Naive thymus-derived CD4-positive, alpha-beta T cell (primary cell): ENCODE measurements at places on chromosomes 2 and 18. TPM values are rescaled to one million over a fixed set of nuclear protein-coding genes. Genes with fewer than 3 reads are reported as not detected.

Gene UGT1A8
- total RNA-seq = not detected

Gene TPO
- not detected for total RNA-seq

Gene FIGN
- total RNA-seq = 0.05 TPM

Gene MGAT4A
- total RNA-seq = 240 TPM

Gene REG3G
- total RNA-seq = not detected

DNA sequence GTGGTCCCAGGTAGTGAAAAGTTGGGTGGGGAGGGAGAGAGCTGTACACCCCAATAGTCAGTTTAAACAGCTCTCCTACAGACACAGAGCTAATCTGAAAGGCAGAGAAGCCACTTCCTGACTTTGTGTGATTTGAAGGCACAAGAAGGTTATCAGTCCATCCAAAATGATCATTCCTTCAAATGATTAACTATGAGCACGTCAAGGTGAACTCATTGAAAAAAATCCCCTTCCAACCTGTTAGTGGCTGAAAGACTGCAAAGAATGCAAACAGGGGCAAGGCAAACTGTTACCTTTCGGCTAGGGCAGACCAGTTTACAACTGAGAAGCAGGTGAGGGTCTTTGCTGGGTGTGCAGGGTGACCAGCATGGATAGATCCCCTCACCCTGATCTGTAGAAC lies 22.8 kb upstream of the APCDD1 start:
- DNase-seq = no peak

DNA sequence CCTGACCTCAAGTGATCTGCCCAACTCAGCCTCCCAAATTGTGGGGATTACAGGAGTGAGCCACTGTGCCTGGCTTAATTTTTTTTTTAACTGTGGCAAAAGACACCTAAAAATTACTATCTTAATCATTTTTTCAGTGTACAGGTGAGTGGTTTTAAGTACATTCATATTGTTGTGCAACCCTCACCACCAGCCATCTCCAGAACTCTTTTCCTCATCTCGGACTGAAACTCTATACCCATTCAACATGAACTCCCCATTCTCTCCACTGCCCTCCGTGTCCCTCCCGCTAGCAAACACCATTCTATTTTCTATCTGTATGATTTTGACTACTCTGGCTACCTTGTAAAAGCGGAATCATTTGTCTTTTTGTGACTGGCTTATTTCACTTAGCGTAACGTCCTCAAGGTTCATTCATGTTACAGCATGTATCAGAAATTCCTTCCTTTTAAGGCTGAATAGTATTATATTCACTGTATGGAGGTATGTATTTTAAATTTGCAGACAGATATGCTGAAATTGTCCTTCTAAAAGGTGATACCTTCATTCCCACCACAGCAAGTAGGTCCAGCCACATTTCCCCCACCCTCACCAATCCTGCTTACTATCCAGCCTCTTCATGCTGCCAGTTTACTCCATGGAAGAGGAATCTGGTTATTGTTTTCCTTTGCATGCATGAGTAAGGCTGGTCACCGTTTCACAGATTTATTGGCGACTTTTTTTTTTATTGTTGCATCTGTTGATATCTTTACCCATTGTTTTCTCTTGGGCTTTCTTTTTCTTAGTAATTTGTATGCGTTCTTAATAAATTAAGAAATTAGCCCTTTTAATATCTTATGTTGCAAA lies 40.6 kb upstream of the ANXA4 start:
- no peak for DNase-seq

GRCh38 chr2:100548771-100549170 lies 14.0 kb upstream of the PDCL3 start:
- DNase-seq = no peak

- no peak for DNase-seq
These were observed 50.8 kb downstream of the DNMT3A start for GRCh38 chr2:25290811-25291495.

- no peak for DNase-seq
These were observed 676.3 kb downstream of the IRS1 start for GRCh38 chr2:226123300-226123699.

- DNase-seq = no peak
These were observed 90.5 kb downstream of the PMAIP1 start for GRCh38 chr18:59990121-59990823.

- DNase-seq = no peak
These were observed 81.1 kb upstream of the OTOF start for GRCh38 chr2:26559044-26559405.

DNA sequence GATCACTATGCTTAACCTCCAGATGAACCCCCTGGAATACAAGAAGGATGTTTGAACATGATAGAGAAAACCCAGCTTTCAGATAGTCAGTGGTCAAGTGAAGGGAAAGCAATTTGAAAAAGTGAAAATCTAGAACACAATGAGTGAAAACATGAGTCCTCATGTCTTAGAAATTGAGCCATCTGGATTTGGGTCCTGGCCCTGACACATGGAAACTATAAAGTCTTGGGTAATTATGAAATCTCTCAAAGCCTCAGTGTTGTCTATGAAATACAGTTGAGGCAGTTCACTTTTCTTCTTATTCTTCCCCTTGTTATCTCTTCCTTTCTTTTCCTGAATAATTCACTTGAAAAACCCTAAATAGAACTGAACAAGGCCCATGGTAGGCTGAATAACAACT lies 120.6 kb downstream of the EN1 start:
- DNase-seq = no peak

GRCh38 chr2:134079373-134079772 lies 174.5 kb upstream of the MGAT5 start:
- DNase-seq = no peak

- DNase-seq = no peak
These were observed 263.7 kb downstream of the DOK6 start for GRCh38 chr18:69664399-69664798.
